Stimulated activated CD8-positive, alpha-beta memory T cell treated with anti-CD3 and anti-CD28 coated beads, Interleukin-15, amount 100 ng/mL, for 24 hours (primary cell): ENCODE measurements at places on chromosomes 3 and 15.

DNA sequence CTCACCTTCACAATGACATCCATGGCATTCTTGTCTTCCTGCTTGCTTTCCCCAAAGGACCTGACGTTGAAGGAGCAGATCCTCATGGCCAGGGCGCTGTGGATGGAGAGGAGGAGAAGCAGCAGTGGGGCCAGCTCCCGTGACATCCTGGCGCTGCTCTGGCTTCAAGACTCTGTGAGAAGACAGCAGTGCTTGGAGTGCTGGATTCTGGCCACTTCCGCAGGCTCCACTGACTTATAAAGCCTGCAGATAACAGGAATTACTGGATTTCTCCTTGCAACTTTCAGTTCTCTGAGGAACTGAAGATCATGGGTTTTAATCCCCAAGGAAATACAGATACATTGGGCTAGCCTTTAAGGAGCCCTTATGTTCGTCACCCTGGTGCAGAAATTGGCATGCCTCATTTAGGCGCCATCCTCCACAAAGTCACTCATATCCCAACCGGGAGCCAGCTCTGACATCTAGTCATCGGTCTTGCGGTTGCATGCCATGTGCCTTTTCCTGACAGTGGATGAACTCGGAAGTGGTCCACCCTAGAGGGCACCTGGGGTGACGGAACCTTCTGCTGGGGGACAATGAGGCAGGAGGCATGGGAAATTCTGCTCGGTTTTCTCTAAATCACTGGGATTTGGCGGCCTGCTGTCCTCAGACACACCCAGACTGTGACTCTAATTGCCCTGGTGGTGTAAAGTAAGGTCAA is at the start of gene DNASE1L3:
Gene DNASE1L3 (minus strand): TSS at position 212 of the 700 bp plus-strand sequence. CDS start 66 bp downstream, at position 146.
- no peak for DNase-seq

DNA sequence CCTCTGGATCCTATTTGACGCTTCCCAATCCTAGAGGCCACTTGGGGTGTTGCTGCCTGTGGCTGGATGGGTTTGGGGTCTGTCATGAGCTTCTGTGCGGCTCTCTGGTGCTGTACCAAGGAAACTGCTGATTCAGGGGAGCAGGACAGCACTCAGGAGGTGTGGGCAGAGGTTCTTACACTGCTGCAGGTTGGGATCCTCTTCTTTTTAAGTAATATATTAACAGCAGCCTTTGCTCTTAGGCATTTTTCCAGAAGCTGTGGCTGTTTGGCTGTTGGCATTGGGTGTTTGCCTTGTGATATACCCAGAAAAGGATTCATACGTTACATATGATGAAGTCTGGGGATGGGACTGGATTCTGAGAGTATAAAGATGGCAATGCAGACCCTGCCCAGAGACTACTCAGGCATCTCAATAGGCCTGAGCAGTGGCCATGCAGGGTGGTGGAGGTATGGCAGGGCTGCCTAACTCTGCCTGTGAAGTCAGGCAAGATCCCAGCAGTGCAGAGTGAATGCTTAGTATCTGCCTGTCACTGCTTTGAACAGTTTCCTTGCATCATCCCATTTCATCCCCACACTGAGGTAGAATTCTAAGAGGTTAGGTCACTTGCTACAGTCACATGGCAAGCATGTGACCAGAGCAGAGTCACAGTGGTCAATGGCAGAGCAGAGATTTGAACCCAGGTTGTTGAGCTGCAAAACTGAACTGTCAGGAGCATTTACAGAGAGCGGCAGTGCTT is 3.9 kb downstream of the ABHD6 start:
- no peak for DNase-seq

DNA sequence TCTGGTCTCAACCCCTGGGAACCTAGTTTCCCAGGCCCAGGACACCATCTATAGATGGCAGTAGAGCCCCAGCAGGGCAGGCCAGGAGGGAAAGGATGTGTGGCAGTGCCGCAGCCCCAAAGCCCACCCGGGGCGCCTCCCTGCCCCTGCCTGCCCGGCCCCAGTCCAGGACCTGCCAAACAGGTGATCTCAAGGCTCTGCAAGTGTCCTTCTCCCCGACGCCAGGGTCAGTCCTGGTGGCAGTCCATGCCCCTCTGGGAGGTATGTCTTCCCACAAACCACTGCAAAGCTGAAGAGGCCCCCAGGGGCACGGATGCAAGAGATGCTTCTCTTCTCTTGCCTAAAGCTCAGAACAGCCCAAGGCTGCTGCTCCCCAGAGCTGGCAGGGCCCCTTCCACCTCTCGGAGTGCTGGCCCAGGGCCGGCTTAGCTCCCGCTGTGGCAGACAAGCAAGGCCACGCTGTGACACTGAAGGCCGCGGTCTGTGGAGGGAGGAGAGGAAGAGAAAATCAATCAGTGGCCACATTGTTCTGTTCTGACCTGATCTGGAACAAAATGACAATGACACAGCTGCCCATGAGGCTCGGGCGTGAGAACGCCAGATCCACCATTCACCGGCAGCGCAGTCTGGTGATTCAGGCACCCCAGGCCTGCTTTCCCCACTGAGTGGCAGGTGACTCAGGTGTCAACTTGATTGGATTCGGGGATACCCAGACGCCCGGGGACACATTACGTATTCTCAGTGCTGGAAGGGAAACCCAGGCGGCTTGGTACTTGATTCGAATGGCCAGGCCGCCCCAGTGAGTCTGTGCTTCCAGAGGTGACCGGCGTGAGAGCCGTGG is 34.0 kb downstream of the KLHL25 start:
- no peak for DNase-seq

- no peak for DNase-seq
Observed at GRCh38 chr3:123390865-123391600, 57.9 kb downstream of the ADCY5 start.

GRCh38 chr3:152843955-152844354 is 9.0 kb downstream of the P2RY1 start:
- no peak for DNase-seq

- no peak for DNase-seq
Observed at GRCh38 chr3:184630861-184631471, 69.4 kb downstream of the EPHB3 start.

DNA sequence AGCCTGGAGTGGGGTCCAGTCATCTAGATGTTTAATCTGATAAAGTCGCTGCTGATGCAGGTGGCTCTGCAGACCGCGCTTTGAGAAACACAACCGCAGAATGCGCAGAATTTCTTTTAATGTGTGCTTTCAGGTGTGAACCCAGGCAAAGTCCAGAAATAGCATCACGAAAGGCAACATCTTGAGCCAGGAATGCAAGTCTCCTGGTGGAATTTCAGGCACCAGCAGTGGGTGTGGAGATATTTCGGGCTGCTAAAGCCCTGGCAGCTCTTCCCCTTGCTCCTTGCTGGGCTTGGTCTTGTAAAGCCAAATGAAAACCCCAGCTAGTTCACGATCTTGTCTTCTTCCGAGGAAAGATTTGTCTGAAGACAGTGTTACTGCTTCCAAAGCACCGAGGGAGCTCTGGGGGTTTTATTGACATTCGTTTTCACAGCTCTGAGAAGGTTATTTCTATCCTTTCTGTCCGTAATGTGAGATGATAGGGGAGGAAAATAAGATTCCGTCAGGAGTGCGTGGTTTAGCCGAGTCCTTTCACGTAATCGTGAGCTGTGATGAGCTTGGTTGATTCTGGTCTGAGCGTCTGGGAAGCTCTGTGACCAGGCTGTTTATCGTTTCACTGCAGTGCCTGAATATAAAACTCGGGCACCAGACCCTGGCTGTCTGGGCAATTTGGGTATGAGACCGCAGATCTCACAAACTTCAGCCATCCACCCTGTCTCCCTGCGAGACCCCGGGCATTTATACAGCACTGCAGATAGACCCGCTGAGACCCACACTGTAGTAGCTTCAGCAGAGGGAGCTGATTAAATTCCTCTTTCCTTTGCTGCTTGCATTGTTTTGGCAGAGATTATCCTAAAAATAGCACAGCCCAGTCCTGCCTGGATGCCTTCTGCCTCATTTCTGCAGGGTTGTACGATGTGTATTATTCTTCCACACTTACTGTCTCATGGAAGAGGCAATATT is 67.0 kb upstream of the SLC25A26 start:
- no peak for DNase-seq

- DNase-seq, result no peak
Observed at GRCh38 chr15:63668601-63669000, 71.4 kb downstream of the FBXL22 start.

- no peak for DNase-seq
Observed at GRCh38 chr3:185363662-185364203, 797 bp downstream of the MAP3K13 start.

- no peak for DNase-seq
Observed at GRCh38 chr3:43028678-43029490, 49.8 kb downstream of the GASK1A start.
